ENCODE measurements at places on chromosomes 6 and 20. TPM values are rescaled to one million over a fixed set of nuclear protein-coding genes. Genes with fewer than 3 reads are reported as not detected.

DNA sequence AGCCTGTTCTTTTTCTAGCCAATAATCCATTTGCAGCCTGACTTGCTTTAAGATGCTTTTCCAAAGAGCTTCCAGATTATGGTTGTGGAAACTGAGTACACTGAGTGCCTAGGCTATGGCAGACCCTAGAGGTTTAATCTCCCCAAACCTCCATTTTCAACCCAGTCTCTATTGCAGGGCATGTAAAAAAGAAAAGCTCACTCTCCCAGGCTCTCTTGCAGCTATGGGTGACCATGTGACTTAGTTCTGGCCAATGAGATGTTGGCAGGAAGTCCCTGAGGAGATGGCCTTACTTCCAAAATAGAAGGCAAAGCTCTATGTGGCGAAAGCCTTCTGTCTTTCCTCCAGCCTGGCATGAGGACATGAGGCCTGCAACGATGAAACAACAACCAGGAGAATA, 3.8 kb downstream of the PDRG1 start:
- no peak overlapping the region for H3K27ac ChIP-seq
- H3K4me1 ChIP-seq: peaks cover 29% of the 10 kb centered on the region
- peaks cover 31% of the 10 kb centered on the region for H3K36me3 ChIP-seq
- DNase-seq: no peak
- peaks cover 6% of the 10 kb centered on the region for H3K27me3 ChIP-seq
- H3K4me3 ChIP-seq: no peak overlapping the region

DNA sequence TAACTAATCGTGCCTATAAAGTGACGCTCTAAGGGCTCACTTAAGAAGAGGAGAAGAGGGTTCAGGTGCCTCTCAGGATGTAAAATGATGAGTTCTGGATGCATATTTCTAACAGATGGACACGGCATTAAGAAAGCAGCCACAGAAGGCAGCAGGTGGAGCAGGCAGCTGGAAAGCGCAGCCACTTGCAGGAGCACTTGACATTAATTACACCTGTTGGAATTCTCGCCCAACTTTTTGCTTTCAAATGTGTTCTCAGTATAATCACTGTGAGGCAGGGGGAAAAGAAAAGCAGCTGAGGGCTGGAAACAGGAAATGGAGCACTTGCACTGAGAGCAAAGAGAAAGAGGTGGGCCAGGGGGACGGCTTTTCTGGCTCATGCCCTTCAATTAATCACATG, 164.2 kb downstream of the NKAIN2 start:
- H3K27ac ChIP-seq: no peak overlapping the region
- no peaks in the 10 kb centered on the region for H3K4me1 ChIP-seq

DNA sequence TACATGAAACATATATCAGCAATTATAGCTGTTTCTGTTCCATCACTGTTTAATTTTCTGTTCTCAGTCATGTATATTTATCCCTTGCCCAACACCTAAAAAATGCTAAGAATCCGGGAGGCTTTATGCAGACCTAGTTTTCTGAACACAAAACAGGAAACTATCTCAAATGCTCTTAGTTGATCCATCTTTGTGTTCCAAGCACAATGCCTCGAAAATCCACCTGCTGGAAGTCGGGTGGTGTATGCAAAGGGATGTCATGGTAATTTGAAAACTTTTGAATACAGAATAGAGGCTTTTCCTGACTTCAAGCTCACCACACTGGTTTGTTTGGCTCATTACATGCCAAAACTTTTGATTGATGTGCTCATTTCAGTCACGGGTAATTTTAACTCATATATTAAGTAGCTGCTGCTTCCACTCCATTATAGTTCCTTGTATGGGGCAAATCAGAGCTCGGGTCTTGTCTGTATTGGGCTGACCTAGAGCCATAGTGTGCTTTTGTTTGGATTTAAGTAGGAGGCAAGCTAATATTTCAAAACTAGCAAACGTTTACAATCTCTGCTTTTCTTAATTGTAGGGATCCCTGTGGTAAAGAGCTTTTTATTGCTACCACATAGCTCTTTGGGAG, 646.5 kb upstream of the EPHA7 start:
- no peak overlapping the region for H3K4me3 ChIP-seq
- no peak for DNase-seq
- no peaks in the 10 kb centered on the region for H3K36me3 ChIP-seq
- H3K4me1 ChIP-seq: peaks cover 9% of the 10 kb centered on the region
- H3K27ac ChIP-seq: no peak overlapping the region
- H3K27me3 ChIP-seq: no peaks in the 10 kb centered on the region

GRCh38 chr6:21348504-21349195, 244.9 kb upstream of the SOX4 start:
- no peaks in the 10 kb centered on the region for H3K27me3 ChIP-seq
- no peak overlapping the region for H3K27ac ChIP-seq
- H3K36me3 ChIP-seq: no peaks in the 10 kb centered on the region
- H3K4me1 ChIP-seq: peaks cover 32% of the 10 kb centered on the region
- no peak for DNase-seq
- peak overlapping the region; percentile 7 for H3K4me3 ChIP-seq

Gene SLC17A2
- 0.21 TPM for total RNA-seq

Gene C20orf202
- total RNA-seq: 0.24 TPM
